Cortex of kidney (tissue), 1 donor: ENCODE measurements at places on chromosomes 16 and 17.

DNA sequence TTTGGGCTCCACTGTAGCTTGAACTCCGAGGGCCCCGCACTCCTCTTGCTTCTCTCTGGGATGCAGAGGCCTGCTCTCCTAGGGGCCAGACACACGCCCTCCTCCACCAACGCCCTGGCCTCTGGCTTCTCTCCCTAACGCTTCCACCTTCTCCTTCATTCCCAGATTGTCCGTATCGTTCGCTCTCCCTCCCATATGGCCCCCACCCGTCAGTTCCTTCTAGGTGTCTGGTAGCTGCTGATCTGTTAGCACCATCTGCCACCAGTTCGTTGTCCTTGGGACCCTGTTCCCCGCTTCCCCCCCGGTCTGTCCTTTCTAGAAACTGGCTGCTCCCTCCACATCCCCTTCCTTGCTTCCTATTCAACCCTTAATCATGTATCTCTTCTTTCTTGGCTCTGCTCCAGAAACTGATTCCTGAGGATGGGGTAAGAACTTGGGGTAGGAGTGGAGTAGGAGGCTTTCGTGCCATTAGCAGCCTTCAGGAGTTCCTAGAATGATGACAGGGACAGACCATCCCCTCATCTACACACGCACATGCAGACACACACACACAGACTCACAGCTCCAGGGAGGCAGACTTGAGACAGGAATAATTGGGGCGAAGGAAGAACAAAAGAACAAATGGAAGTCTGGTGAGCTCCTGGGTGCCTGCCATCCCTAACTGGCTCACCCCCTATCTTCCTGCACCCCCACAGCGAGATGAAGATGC is 4.3 kb downstream of the ATP1B2 start:
- DNase-seq, result no peak

DNA sequence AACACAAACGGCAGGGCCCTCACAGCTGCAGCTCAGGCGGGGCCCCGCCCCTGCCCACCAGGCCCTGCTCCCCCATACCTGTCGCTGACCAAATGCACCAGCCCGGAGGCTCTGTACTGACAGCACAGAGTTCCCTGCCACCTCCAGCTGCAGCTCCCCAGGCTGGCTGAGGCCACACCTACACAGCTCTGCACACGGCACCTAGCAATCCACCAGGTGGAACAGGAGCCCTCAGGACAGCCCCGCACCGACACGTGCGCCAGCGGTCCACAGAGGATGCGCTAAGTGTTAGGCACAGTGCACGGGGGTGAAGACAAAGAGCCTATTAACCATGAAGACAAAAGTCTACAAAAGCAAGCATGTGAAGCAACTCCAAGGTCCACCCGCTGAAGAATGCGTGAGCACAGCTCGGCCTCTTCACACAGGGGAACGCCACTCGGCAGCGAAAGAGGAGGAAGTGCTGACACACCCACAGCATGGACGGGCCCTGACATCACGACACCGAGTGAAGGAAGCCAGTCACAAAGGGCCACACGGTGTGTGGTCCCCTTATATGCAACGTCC is 5.4 kb downstream of the ZCCHC14 start:
- DNase-seq, result no peak

DNA sequence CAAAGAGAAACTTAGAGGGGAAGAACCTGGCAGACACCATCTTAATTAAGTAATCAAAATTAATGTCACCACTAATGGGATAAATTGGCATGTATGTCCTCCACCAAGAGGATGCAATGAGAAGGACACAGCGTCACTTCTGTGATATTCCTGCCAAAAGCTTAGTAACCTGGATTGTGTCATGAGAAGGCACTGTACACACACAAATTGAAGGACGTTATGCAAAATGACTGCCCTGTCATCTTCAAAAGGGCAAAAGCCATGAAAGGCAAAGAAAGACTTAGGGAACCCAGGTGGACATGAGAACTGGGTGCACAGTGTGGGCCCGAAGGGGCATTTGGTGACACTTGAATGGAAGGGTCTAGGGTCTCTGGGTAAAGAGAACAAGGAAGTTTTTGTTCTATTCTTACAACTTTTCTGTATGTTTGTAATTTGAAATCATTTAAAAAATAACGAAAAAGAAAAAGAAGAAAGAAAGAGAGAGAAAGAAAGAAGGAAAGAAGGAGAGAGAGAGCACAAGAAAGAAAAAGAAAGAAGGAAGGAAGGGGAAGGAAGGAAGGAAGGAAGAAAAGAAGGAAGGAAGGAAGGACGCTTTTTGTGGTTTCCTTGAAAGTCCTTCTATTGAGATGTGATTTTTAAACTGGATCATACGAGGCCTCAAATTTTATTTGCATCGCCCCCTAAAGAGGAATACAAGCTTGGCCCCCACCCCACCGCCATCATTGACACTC is 4.0 kb upstream of the APOH start:
- no peak for DNase-seq

DNA sequence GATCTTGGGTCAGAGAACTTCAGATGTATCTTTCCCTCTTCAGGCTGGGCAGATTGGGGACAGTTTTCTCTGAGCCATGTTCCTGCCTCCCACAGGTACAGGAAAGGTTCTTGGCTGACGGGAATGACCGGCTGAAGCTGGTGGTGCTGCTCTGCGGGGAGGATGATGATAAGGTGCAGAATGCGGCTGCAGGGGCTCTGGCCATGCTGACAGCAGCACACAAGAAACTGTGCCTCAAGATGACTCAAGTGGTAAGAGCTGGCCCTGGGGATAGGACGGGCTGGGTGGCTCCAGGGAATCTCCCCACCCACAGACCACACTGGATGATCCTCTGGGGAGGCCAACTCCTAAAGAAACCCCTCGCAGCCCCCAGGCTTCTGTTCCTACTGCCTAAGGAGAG is 10.9 kb downstream of the SLC35G3 start:
- no peak for DNase-seq

GRCh38 chr16:83727018-83727417 is 80.8 kb upstream of the HSBP1 start:
- DNase-seq, result no peak

DNA sequence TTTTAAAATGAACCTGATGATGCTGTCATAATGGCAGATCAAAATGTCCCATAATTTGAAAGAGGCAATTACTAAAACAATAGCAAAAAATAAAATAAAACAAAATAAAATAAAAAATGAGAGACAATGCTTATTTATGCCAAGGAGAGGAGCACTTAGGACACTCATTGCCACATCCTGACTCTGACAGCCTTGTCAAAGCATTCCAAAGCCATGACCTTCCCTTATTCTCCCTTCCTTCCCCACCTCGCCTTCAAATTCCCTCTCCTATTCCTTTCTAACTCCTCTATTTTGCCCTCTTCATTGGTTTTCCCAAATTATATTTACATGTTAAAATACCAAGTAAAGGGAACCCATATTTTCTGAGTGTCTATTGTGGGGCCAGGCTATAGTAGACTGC is 220.0 kb downstream of the CDH13 start:
- DNase-seq, result no peak

- DNase-seq, result no peak
Measured at GRCh38 chr16:67910158-67910557, 17.1 kb downstream of the PSKH1 start.

GRCh38 chr16:2816751-2817339 is at the start of gene PRSS21:
TSS of gene PRSS21 (plus strand) at chr16:2817237. CDS start at chr16:2817269, 32 bp downstream.
- no peak for DNase-seq

GRCh38 chr17:17063546-17064122 is 21.4 kb downstream of the MPRIP start:
- DNase-seq, result no peak
